CD4-positive, alpha-beta T cell treated with Interleukin-12 subunit alpha and Interleukin-12 subunit beta, for 1 hour (primary cell): ENCODE measurements at places on chromosomes 16 and 17.

DNA sequence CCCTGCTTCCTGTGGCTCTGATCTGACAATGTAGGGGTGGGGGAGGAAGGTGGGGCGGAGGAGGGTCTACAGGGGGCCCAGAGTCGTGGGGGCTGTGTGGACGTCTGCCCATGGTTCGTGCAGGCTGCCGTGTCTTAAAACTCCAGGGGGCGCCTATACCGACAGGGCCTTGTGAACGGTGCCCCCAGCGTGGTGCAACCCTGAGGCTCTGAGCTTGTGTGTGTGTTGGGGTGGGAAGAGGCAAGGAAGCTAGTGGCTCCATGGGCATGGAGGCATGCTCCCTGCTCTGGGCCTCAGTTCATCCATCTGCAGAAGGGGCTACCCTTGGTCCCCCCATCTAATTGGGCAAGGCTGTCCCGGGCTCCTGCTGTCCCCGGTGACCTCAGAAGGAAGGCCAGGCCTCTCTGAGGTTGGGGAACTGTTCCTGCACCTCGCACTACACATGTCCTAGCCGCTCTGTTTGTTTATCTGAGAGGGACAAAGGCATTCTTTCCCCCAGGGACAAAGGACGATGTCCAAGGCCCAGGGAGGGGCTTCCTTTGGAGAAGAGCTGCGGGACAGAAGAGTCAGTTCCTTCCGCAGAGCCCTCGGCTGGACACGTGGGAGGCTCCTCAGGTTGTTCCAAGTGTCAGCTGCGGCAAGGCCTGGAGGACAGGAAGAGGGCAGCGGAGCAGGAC is 13.5 kb downstream of the CA4 start:
- DNase-seq = no peak

DNA sequence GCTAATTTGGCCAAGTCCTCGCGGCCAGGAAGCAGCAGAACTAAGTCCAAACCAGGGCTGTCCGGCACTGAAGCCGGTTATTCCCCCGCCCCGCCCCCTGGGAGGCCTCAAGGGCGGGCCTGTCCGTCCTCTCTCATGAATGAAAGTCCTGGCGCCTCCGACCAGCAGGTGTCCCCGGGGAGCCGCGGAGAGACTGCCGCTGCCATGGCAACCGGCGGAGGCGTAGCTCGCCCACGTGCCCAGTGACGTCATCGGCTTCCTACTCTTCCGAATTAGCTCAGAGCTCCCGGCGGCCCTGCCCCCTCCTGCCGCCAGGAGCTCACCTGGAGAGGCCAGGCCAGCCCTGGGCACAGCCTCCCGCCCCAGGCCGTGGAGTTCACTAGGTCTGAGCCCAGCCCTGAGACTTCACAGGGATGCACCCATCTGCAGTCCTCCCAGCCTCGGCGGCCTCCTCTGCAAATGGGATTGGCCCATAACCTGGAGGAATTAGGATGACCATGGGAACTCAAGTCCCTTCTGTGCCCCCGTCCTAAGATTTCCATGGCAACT is 1.3 kb downstream of the SPATA2L start:
- DNase-seq = peak; percentile 96

DNA sequence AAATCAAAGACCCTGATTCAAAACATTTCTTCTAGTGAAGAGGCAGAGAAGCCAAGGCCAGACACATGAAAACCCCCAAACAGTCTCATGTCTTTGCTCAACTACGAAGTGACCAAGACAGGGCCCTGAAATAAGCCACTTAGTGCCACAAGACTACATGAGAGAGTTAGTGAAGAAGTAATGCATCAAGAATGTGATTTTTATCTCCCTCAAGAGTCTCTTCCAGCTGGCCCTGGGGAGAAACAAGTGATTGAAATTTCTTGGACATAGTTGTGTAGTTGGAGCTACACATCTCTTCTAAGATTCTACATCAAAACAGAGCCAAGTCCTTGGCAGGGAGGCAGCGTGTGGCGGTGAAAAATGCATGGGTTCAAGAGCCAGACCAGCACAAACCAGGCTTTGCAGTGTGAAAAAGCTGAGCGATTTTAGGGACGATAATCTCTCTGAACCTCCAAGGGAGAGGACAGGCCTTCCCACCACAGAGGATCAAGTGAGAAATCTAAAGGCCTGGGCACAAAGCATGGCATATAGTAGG is 30.6 kb downstream of the LYRM1 start:
- DNase-seq = no peak

- DNase-seq = peak; percentile 51
Observed at GRCh38 chr17:4738136-4739121, 1.2 kb upstream of the ZMYND15 start.

- DNase-seq = no peak
Observed at GRCh38 chr17:76071531-76072147, 678 bp downstream of the SRP68 start.

DNA sequence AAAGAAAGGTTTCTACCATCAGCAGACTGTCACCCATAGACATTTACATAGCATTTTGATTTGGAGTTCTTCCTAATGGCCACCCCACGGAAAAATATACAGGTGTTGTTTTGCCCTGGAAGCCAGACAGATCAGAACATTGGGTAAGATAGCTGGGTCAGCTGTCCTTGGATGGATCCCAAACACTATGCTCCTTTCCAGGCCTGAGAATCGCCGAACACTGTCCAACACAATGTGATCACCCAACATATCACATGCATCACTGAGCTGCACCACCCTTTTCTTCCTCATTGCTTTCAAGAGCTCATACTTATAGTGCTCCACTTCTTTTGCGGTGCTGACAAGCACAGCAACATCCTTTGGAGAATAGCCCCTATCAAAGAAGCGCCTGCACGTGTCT is 21.1 kb downstream of the SLFN11 start:
- DNase-seq = no peak

DNA sequence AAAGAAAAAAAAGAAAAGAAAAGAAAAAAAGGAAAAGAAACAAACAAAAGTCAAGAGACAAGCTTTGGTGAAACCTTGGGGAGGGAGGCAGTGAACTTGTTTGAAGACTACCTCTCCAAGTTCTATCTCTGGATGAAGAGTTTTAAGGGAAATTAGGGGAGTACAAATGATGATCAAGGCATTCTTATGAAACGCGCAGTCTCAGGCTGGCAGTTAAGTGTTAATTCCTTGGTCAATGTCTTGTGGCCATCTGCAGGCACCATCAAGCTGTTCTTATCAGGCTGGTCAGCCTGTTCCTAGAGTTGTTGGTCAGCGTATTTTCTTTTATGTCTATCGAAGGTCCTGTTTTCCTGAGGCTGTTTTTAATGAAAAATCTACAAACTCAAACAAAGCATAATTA is 8.2 kb upstream of the DRG2 start:
- DNase-seq = no peak

- DNase-seq = no peak
Observed at GRCh38 chr17:16923904-16924695, 47.8 kb downstream of the TNFRSF13B start.

DNA sequence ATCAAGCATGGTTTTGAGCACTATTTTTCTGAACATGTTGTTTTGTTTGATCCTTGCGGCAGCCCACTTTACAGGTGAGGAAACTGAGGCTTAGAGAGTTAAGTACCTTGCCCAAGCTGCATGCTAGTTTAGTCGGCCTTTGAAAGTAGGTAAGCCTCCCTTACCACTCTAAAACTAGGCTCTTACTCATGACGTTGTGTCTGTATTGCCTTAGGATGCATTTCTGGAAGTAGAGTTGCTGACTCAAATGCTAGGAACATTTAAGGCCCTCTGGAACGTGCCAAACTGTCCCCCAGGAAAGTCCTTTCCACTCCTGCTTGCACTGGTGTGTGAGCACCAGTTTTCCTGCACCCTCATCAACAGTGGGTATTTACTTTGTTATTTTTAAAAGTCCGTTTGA is 76.6 kb downstream of the ZFHX3 start:
- DNase-seq = no peak

DNA sequence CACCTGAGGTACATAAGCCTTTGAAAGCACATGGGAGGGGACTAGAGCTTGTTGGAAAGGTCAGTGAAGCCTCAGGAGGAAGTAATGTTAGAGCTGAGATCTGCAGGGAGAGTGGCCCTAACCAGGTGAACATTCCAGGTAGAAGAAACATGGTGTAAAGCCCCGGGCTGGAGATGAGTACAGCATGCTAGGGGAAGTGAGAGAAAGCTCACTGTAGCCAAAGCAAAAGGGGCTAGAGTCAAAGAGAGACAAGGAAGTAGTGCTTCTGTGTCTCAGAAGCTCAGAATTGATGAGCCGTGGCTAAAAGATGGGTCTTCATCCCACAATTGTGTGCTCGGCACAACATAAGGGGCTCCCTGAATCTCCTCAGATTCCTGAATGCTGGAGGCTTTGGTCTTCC is 481.8 kb downstream of the XYLT1 start:
- DNase-seq = no peak

- no peak for DNase-seq
Observed at GRCh38 chr17:13228225-13228624, 210.4 kb upstream of the ELAC2 start.

- no peak for DNase-seq
Observed at GRCh38 chr16:54268766-54269165, 17.8 kb downstream of the IRX3 start.

- no peak for DNase-seq
Observed at GRCh38 chr17:78737332-78737731, 44.7 kb downstream of the CYTH1 start.

DNA sequence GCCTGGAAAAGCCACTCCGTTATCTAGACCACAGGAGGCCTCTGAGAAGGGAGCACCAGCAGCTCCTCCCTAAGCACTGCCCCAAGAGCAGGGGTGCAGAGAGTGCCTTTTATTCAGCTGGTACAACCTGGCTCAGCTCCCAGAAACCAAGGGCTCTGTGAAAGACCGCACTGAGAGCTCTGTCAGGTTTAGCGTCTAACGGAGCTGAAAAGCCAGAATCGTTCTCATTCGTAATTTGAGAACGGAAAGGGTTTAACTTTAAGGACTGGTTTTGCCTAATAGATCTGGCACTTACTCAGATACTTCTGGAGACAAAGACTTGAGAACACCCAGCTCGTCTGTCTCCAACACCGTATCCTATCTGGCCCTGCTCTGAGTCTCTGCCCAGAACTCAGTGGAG is 13.5 kb downstream of the MPG start:
- DNase-seq = no peak

GRCh38 chr16:8915722-8916301 is 33.7 kb downstream of the LITAFD start:
- DNase-seq = no peak

GRCh38 chr17:31405890-31406371 is 14.5 kb downstream of the RAB11FIP4 start:
- no peak for DNase-seq

DNA sequence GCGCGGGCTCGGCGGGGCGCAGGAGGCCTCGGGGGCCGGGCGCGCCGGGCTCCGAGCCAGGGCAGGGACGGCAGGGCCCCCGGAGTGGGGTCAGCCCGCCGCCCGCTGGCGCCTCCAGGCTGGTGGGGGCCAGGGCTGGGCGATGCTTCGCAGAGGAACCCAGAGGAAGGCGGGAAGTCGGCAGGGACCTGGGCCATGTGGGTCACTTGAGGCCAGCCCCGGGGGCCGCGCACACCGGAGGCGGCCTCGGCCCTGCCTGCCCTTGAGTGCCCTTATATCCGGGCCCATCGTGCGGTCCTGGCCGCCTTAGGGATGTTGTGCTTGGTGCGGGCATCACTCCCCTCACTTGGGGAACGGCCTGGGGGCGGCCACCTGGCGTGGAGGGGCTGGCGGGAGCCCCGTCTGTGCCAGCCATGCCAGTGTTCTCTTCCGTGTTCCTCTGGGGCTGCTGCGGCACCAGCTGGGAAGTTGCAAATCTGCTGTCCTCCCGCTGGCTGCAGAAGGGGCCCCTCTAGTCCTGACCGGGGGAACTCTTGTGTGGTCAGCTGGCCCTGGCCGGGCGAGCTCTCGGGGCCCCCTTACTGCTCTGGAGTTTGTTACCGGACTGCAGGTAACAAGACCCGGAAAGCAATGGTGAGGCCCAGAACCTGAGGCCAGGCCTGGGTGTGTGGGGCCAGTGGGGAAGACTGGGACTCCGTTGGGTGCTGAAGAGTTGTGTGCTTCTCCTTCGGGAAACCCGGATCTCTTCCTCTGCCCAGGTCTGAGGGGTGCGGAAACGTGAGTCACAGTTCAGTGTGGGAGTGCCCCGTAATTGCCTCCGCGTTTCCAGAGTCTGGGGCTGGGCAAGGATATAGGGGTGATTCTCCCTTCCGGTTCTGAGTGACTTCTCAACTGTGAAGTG is 849 bp downstream of the CAPN15 start:
- DNase-seq = peak; percentile 28

DNA sequence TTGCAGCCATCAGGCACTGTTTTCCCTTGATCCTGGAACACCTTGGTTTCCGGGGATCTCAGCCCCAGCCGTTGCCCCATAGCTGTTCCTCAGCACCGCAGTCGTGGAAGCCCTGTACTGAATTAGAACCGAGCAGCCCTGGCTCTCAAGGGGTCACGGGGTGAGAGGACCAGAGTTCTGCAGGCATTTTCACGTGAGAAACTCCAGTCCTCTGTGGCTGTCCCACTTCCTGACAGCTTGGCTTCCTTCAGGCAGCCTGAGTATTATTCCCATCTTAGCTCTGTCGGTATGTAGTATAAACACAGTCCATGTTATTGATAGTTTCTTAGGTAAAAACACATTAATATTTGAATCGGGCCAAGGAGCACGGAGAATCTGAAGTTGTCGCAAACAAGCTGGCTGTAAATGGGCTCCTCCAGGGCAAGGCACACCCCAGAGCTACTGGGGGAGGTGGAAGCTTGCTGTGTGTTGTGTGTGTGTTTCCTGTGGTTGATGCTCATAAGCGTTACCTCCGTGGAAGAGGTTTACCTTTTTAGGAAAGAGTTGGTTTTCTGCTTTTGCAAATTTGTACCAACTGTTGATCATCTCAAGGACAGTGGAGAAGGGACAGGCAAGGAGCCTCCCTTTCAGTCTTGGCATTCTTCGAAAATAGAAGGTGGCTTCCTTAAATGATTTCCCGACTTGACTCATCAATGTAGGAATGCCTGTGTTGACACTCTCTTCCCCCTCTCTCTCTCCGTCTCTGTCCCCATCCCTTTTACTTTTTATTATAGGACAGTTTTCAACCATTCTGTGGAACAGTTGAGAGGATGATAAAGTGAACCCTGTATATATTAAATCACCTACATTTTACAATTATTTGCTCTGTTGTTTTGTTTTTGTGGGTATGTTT is 208.9 kb upstream of the CHMP6 start:
- peak; percentile 66 for DNase-seq

- DNase-seq = peak; percentile 11
Observed at GRCh38 chr17:72587773-72588511, 467.1 kb downstream of the SOX9 start.

- DNase-seq = peak; percentile 88
Observed at GRCh38 chr17:79991140-79991923, 44.3 kb downstream of the TBC1D16 start.

DNA sequence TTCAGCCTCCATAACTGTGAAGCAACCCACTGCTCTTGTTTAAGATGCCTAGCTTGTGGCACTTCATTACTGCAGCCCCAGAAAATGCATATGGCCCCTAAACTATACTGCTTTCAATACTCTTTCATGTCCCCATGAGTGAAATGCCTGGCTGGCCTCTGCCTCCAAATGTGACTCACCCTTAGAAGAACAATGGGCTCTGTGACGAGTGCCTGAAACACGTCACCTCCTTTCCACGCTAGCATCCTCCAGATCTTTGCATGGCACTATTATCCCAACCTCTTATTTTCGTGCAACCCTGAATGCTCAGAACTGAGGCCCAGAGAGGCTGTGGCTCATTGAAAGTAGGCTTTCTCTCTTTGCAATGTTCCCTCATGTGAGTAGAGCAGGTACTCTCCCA is 233.1 kb downstream of the CBLN1 start:
- DNase-seq = no peak
